ENCODE measurements at places on chromosomes 6 and 20.
A peak's percentile ranks its signal among the peaks of the same experiment; 100 is the strongest.

DNA sequence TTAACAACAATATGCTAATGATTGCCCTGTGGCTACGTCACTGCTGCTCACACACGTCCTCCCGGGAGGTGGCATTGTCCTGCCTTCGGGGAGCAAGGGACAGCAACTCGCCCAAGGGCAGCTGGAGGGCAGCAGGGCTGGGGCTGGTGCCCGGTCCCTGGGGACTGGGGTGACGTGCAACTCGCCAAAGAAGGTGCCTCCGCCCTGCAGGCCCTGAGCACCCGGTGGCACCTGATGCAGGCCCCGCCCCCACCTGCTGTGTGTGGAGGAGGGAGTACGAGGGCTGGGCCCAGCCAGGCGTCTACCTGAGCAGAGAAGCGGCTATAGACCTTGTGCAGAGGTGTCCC, 64.8 kb upstream of the SLCO4A1 start:
- DNase-seq: peak; percentile 83

DNA sequence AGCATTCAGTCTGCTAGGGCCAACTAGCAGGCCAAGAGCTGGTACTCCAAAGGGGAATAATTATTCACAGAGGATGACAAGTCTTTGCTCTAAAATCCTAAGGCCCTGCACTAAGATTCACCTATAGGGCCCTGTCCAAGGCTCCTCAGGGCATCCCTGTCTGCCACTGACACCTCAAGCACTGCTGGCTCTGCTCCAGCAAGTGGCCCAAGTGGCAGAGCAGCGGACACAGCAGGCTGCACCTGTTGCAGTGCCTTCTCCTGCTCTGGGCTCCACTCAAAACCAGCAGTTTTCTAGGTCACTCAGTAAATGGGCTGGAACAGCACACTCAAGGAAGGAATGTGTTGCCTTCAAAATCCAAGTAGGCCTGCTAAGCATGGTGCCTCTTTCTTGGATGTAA, 36.4 kb upstream of the SMOC2 start:
- DNase-seq: no peak

- DNase-seq: peak; percentile 13
These were observed 12.6 kb downstream of the ADTRP start for GRCh38 chr6:11766043-11766442.

- no peak for DNase-seq
These were observed 214.2 kb upstream of the SUPT3H start for GRCh38 chr6:45591890-45592289.
